ENCODE measurements at places on chromosomes 6 and 20.

- DNase-seq, result no peak
Measured at GRCh38 chr20:9739991-9740390, 98.9 kb downstream of the PAK5 start.

DNA sequence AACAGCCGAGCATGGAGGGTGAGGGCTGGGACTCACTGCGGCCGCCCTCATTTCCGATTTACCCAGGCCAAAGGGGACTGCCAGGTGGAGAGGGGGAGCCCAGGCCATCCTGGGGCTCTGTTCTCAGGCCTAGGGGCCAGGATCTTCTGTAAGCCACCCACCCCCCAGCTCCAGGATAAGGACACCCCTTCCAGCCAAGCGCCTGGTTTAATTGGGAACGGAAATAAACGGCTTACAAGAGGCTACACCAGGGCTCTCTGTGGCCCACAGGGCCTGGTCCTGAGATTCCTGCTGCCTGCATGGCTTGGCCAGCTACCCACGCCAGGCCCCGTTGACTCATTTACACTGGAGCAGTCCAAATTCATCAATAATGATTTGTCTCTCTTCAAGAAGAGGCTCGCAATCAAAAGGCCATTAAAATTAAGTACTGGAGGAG is 68.1 kb upstream of the TOP1 start:
- DNase-seq, result no peak

DNA sequence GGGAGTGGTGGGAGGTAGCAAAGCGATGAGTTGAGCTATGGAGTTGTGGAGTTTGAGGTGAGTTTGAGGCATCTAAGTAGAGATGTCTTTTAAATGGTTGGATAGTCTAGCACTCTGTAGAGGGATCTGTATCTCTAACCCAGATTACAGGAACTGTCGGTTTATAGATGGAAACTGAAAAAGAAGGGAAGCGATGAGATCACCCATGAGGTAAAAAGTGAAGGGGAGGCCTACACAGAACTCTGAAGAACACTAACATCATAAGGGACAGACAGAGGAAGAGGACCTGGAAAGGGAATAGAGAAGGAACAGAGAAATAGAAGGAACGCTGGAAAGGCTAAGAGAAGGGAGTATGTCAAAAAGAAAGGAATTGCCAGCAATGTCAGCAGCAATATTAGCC is 2.5 kb downstream of the HINT3 start:
- no peak for DNase-seq

DNA sequence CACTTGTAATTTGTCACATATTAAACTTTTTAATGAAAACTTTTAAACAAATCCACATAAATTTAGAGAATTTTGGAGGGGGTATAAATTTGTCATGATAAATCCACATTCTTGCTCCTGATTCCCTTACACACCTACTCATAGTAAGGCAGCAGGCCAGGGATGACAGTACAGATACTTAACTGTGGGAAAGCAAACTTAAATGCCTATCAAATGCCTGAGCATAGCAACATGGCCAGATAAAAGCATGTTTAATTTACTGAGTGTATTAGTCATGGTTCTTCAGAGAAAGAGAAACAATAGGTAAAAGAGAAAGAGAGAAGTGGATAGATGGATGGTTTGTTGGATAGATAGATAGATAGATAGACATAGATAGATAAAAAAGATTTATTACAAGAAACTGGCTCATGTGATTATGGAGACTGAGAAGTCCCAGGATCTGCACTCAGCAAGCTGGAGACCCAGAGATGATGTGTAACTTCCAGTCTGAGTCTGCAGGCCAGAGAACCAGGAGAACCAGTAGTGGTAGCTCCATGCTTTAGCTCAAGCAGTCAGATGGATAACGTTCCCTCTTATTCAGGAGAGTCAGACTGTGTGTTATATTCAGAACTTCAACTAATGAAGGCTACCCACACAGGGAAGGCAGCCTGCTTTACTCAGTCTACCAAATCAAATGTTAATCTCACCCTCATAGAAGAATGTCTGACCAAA is 15.9 kb upstream of the ADGRF1 start:
- no peak for DNase-seq

DNA sequence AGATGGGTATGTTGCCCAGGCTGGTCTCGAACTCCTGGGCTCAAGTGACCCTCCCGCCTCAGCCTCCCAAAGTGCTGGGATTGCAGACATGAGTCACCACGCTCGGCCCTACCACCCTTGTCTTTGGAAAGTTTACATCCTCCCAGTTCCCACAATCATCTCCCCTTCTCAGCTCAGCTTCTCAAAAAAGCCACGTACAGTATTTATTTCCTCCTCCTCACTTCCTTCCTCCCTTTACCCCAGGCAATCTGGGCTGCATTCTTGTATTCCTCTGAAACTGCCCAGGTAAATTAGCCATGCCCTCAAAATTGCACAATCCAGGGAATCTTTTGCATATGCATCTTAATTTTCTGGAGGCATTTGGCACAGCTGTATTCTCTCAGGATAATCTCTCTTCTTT is 7.4 kb upstream of the SLC23A2 start:
- no peak for DNase-seq

GRCh38 chr20:9926476-9926875 is 87.6 kb upstream of the PAK5 start:
- no peak for DNase-seq
